Left renal pelvis (tissue), 4 donors: ENCODE measurements at places on chromosomes 7 and 10. TPM values are rescaled to one million over a fixed set of nuclear protein-coding genes. Genes with fewer than 3 reads are reported as not detected.

GRCh38 chr10:31149835-31150512 is 118.3 kb upstream of the ZNF438 start:
- DNase-seq, result no peak

- no peak for DNase-seq
Observed at GRCh38 chr10:75825661-75826060, 394.2 kb downstream of the LRMDA start.

DNA sequence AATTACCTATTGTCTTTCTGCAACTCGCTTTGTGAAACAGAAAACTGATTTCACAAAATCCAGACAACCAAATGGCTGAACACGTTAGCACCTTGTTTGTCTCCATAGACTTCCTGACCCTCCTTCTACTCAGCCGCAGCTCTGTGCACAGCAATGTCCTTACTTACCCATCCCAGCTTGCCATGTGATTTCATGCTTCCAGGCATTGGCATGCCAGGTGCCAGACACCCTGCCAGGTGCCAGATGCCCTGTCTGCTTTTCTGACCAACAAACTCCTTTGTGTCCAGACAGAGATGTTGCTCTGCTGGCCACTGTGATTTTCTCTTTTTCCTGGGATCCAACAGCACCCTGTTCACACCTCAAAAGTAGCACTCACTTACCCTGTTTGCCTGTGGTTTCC is 16.1 kb upstream of the FAM170B start:
- DNase-seq, result no peak

DNA sequence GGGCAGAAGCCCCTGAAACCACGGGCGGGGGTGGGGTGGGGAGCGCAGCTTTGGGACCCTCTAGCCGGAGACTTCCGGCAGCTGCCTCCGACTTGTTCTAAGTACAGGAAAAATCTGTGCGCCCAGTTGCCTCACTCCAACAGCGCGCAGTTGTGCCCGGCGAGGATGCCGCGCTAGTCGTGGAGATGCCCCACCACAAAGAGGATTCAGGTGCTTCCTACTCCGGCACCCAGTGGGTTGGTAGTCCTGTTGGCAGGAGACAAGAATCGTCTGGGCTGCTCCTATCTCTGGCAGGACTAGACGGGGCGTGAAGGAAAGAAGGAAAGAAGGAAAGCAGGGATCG is 465 bp upstream of the NPY start:
- no peak for DNase-seq

- no peak for DNase-seq
Observed at GRCh38 chr7:94382132-94382531, 12.6 kb upstream of the COL1A2 start.

DNA sequence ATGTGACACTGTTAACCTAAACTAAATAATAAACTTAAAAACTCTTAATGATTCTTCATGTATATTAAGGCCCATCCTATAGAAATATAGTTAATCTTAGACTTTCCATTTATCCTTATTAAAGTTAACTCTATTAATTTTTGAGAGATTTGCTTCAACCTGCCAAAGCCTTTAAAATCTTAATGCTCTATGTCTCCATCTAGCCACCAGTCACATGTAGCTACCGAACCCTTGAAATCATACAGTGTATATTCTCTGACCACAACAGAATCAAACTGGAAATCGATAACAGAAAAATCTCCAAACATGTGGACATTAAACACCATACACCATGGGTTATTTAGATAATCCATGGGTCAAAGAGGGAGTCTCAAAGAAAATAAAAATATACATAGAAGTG is 51.9 kb downstream of the ASZ1 start:
- no peak for DNase-seq

DNA sequence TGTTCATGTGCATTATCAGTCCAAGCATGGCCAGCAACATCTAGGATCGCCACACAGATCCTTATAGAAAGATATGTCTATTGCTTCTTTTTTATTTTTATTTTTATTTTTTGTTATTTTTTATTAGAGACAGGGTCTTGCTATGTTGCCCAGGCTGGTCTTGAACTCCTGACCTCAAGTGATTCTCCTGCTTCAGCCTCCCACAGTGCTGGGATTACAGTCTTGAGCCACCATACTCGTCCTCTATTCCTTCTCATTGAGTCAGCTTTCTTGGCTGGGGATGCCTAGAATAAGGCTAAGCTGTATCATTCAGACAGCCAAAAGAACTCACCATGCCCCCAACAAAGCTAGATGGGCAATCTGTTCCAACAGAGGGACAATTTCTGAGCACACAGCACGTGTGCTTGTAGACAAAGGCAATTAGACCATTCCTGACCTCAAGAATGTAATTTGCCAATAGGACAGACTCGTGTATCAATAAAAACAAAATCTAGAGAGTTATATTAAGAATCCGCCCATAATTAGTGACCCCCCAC is 264.0 kb upstream of the NEBL start:
- DNase-seq, result no peak

DNA sequence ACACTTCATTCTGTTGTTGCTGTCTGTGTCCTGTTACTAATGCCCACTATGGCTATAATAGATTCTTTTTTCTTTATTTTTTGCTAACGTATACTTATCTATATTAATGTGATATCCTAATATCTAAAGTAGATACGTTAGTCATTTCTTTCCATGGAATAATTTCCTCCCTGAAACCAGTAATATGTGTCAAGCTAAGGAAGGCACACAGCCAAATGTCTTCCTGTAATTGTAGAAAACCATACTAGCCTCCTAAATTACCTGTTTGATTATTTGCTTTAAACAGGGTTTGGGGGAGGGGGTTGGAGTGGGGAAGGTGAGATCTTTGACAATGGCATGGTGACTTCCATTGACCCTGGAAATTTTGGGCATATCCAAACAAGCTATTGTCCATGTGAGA is 56.4 kb downstream of the THNSL1 start:
- no peak for DNase-seq

GRCh38 chr10:91460681-91461080 is 50.5 kb downstream of the HECTD2 start:
- DNase-seq, result no peak

DNA sequence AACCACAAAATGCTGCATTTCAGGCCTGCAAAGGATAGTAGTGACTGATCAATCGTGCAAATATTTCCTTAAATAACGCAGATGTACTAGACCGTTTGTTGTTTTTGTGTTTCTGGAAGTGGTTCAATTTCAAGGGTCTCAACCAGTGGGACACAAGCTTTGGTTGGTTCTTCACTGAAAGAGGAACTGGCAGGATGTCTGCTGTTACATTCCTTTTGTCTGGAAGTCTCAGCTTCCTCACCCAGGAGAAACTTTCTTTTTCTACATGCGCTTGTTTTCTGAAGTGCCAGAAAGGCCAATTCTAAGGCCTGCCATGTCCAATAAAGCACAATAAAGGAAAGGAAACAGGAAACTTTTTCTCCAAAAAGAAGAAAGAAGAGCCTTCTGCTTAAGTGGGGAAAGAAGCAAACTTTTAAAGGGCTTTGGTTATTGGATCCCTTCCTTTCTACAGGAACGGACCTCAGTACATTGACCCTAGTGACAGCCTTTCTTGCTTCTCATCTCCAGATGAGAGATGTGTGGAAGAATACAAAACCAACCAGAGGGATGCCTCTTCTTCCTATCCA is 4.1 kb downstream of the DKK1 start:
- no peak for DNase-seq

- no peak for DNase-seq
Observed at GRCh38 chr7:32253299-32253698, 183.1 kb upstream of the PDE1C start.

DNA sequence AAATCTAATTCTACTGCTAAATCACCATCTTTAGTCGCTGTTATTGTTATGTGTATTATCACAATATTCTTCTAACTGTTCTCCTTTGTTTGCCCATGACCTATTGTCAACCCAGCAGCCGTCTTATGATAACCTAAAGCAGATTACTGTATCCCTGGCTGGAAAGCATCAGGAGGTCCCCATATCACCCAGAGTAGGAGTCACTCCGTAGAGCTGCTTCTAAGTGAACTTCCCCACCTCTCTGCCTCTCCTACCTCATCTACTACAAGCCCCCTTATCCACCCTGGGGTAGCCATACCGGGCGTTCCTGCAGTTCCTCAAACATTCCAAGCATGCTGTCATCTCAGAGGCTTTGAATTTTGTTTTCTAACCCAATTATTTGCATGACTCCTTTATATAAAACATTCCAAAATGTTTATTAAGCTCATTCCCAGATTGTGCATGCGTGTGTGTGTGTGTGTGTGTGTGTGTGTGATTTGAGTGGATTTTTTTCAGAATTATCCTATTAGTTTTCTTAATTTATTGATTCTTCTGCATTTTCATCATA is 39.7 kb downstream of the POU6F2 start:
- no peak for DNase-seq

DNA sequence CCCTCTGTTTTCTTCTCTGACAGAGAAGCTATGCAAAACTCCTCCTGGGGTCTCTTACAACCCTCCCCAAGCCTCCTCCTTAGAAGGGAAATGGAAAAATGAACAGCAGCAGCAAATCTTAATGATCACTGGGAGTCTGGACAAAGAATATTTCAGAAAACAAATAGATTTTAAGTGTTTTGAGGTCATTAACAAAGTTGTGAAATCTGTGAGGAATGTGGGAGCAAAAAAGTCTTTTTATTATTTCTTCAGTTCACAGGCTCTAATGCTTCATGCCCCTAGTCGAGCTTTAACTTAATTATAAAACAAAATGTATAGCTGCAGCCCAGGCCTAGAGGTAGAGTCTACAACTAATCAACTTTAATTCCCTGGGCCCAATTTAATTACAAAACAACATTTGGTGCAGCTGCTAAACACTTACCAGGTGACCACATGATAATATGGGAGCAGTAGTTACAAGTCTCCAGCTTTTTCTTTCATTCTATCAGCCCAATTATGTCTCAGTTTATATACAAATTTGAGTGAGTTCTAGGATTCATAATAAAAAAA is 293.2 kb downstream of the THSD7A start:
- no peak for DNase-seq

GRCh38 chr10:22343731-22344130 is 1.6 kb upstream of the SPAG6 start:
- no peak for DNase-seq

DNA sequence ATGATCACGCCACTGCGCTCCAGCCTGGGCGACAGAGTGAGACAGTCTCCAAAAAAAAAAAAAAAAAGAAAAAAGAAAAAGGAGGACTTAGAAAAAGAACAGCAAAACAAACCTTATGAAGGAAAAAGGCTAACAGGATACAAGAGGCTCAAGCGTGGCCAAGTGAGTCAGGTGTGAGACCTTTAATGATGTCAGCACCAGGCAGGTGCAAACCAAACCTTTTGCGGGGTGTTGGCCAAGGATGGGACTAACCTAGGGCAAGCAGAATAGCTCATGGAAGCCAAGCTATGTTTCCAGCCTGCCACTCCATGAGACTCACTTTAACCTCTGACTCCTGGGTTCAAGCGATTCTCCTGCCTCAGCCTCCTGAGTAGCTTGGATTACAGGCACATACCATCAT is 11.3 kb upstream of the GNA12 start:
- no peak for DNase-seq

GRCh38 chr7:17274551-17275245 is 23.8 kb upstream of the AHR start:
- no peak for DNase-seq

DNA sequence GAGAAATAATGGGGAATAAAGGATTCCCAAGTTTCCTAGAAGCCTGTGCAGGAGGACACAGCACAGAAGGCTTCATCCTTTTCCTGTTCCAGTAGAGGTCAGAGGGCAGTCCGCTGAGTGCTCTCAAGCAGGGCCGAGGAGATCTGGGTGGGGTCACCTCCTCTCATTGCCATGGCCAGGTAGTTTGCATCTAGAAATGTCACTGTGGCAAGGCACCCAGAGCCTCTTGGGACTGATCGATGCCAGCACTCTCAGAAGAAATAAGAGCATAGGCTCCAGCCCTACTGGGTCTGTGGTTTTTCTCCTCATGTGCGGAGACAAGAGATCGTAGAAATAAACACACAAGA is 7.9 kb downstream of the NUB1 start:
- DNase-seq, result no peak

DNA sequence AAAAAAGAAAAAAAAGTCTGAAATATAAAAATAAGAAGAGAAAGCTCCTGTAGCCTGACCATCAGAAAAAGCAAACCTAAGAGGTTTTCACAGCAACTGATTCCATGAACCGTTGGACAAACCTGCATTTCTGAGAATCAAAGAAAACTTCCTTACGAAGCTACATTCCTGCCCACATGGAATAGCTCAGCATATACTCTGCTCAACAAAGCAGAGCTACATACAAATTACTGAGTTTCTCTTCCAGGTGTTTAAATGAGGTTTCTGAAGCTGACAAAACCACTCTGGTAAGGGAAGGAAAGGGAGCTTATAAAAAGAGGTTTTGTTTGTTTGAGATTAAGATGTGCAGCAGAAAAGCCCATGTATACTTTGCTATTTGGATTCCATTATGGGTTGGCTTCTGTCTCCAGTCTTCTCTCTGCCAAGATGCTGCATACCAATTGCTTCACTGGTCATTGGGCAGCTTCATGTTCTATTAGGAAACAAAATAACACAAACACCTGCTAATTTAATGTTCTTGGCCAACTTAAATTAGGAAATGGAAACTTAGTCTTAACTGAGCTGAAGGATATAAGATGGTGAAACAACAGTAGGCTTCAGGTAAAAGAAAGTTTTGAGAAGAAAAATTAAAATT is 314.1 kb downstream of the LRRTM3 start:
- no peak for DNase-seq

GRCh38 chr7:130941322-130942210 is 207.6 kb upstream of the KLF14 start:
- DNase-seq, result no peak

DNA sequence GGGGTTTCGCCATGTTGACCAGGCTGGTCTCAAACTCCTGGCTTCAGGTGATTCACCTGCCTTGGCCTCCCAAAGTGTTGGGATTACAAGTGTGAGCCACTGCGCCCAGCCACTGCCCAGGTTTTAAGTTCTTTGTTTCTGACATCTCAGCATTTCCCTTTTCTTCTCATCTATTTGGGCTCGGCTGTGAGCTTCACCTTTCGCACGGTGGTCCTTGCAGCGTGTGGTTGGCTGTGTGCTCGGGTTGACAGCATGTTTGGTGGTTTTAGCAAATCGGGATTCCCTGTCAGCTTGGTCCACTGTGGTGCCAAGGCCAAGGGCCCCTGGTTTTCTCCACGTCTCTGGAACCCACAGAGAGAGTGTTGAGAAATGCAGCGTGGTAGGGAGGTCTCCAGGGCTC is 138.8 kb downstream of the DNAJB6 start:
- no peak for DNase-seq

- no peak for DNase-seq
Observed at GRCh38 chr7:155323001-155323638, 25.4 kb downstream of the INSIG1 start.

DNA sequence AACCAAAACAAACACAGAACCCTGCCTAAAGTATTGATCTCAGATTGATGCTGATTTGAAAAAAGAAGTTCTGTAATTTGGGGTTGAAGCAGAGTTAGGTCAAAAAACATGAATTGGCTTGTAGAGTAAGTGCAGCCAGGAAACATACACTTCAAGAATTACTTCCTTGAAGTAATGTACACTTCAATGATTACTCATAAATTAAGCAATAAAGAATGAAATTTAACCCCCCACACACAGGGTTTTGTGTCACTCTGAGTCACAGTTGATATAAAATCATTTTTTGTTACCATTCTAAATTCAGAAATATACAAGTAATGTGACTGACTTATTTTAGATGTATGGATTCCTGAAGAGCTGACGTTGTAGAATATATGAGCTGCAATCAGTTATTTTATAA is 622.2 kb downstream of the POM121L12 start:
- DNase-seq, result no peak

The ZNF37A gene
- polyA plus RNA-seq, result 20.0 TPM

The STEAP2 gene
- 11.6 TPM for polyA plus RNA-seq

The FANK1 gene
- polyA plus RNA-seq, result 11.4 TPM

The GPR37 gene
- 5.9 TPM for polyA plus RNA-seq

The BCAP29 gene
- polyA plus RNA-seq, result 69.3 TPM

The C10orf67 gene
- polyA plus RNA-seq, result 2.7 TPM

The IDI2 gene
- polyA plus RNA-seq, result not detected

The IL6 gene
- not detected for polyA plus RNA-seq
